Fibroblast of the aortic adventitia (primary cell): ENCODE measurements at places on chromosomes 4 and X. TPM values are rescaled to one million over a fixed set of nuclear protein-coding genes. Genes with fewer than 3 reads are reported as not detected.
A peak's percentile ranks its signal among the peaks of the same experiment; 100 is the strongest.

Gene RHOXF2B
- not detected in 2 replicates for total RNA-seq

Gene THAP9
- total RNA-seq, result 2.9 and 7.1 TPM in 2 replicates

DNA sequence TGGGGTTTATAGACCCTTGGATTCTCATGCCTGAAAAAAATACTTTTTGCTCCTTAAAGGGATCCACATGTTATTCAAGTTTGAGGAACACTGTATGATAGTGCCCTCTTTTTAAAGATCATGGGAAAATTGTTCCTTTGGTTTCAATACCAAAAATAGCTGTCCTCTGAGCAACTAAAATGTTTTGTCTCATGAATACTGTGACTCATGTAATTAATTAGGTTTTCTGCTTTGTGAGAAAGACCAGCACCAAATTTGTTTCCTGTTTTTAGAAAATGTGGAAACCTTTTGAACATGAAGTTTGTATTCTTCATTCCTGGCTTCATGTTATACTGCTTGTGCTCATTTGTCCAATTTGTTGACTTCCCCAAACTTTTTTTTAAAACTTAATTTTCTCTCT, 127.6 kb upstream of the SH3RF1 start:
- DNase-seq, result peak; percentile 82

DNA sequence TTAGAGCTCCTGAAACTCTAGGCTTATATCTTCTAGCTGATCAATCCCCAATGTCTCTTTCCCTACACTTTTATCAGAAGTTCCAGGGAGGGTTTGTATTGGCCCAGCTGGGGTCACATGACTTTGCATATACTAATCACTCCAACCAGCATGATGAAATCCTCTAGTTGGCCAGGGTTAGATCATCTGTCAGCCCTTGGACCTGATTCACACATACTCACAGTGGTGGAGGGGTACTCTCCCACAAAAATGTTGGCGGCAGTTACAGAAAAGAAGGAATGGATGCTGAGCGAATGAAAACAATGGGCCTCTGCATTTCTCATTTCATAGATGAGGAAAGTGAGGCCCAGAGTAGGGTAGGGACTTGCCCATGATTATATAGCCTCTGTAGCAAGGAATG, 151.1 kb downstream of the PJA1 start:
- DNase-seq, result peak; percentile 91

GRCh38 chrX:46152756-46153155, 392.5 kb downstream of the ZNF674 start:
- DNase-seq, result peak; percentile 8
